SK-N-SH (cell line): ENCODE measurements at places on chromosomes 12 and 14.
A peak's percentile ranks its signal among the peaks of the same experiment; 100 is the strongest.

- DNase-seq = no peak
These were observed 1031.2 kb upstream of the TMEM132C start for GRCh38 chr12:127235761-127236160.

DNA sequence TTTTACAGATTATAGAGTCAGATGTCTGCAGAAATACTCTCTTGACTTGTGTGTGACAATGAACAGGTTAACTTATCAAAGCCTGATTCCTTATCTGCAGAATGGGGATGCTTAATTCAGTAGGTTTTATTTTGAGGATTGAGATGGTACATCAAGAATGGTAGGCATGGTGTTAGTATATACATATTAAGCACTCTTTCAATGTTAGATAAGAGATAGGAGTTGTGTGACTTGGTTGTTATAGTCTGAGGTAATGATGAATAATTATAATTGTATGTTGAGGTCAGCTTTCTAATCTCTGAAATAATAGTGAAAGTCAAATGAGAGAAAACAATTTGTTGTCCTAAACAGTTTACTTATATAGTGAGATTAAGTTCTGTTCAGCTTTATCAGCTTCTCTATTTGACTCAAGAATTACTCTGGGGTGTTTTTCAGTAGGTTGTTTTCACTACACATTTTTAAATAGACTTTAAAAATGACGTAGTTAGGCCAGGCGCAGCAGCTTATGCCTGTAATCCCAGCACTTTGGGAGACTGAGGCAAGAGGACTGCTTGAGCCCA is 11.9 kb downstream of the PALS1 start:
- DNase-seq = no peak

- DNase-seq = peak; percentile 47
These were observed 170.2 kb upstream of the PZP start for GRCh38 chr12:9378430-9378835.

- no peak for DNase-seq
These were observed 51.2 kb downstream of the TMEM30B start for GRCh38 chr14:61229981-61230380.

DNA sequence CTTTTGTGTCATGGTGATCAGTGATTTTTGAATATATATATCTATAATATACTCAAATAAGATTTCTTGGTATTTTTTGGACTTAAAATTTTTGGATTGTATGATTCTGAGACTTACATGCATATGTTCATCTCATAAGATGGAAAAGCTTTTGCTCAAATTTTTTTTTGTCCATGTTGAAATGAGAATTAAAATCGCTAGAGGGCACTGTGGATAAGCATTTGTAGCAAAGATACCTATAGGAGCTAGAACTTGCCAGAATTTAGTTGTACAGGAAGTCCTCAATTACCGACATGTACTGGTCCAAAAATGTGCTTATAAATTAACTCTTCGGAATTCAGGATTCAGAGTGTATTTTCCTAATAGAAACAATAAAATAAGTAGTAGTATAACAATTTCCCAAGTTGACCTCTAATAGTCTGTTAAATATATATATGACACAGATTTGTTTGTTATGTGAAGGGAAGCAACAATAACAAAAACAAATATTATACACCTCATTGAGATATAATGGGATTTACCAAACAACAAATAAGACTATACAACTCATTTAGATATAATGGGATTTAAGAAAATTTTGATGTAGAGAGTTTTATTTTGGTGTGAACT is 179.6 kb downstream of the TMEM117 start:
- DNase-seq = peak; percentile 23

DNA sequence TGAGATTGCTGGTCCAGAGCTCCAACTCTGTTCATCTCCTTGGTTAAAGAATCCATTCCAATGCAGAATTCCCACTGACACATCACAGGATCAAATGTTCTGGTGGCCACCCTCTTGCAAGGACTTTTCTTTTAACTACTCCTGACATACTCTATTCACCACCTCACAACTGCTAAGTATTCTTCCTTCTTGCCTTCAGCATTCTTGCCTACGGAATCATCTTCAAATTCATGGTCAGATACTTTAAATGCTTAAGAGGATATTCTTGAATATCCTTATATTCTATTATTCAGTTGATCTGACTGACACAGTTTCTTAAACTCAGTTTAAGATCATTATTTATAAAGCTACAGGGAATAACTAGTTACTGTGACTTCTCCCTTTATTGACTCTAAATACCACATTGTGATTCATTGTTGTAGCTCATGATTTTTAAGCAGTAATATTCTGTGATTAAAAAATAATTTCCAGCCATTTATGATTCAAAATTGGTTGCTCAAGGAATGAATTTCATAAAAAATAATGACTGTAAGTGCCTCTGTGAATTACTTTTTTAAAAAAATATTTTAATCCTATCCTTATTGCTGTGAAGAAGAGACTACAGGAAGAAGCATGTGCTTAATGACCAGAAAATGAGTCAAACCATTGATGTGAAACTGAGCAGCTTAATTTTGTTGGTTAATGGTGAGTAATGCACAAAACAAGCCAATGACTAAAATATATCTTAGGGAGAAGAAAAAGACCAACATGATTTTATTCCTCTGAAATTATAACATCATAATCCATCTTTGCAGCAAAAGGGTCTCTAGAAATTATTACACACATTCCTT is 207.1 kb downstream of the PIK3C2G start:
- no peak for DNase-seq
